ENCODE measurements at places on chromosomes 5 and 9.

DNA sequence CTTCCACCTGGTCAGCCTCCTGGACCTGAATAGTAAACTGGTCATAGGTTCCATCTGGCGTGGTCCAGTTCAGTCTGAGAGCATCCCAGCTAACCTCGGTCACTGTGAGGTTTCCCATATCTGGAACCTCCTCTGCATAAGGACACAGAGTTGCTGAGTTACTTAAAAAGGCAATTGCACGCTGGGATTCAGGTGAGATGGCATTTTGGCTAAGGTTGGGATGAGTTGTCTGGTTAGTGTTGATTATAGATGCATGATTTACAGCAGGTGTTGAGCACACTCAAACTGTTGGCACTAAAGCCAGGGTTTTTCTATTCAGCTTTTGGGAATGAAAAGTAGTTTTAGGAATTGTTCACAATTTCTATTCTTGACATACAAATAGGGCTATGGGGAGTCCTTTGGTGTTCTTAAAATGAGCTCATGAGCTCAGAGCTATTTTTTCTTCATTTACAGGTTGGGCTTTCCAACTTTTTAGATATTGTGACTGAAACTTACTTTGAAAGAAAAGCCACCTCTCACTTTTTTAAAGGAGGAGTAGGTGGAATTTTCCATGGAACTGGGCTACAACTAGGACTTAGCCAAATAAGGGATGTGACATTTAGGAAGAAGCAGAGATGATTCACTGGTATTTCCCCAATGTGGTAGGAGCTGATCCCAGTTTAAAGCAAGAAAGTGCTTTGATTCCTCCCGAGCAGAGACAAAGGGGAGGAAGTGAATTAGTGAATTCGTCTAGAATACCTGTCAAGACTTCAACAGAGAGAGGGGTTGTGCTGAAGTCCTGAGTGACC, 54.7 kb downstream of the TNC start:
- no peak for DNase-seq

DNA sequence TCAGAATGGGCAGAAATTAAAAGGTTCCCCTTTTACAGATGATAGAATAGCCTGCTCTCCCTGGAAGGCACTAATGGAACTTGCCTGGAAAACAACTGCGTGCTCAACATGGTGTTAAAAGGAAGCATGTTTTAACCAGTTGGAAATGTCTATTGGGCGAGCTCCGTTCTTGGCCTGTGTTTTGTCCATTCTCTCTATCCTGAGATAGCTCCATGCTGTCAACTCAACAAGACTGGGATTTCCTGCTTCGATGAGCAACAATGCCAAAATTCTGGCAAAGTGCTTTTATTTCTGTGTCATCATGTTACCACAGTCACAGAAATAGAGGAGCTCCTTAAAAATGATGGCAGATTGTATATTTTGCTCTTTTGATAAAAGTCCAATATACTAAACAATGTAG, 198.3 kb downstream of the PLK2 start:
- DNase-seq = no peak

DNA sequence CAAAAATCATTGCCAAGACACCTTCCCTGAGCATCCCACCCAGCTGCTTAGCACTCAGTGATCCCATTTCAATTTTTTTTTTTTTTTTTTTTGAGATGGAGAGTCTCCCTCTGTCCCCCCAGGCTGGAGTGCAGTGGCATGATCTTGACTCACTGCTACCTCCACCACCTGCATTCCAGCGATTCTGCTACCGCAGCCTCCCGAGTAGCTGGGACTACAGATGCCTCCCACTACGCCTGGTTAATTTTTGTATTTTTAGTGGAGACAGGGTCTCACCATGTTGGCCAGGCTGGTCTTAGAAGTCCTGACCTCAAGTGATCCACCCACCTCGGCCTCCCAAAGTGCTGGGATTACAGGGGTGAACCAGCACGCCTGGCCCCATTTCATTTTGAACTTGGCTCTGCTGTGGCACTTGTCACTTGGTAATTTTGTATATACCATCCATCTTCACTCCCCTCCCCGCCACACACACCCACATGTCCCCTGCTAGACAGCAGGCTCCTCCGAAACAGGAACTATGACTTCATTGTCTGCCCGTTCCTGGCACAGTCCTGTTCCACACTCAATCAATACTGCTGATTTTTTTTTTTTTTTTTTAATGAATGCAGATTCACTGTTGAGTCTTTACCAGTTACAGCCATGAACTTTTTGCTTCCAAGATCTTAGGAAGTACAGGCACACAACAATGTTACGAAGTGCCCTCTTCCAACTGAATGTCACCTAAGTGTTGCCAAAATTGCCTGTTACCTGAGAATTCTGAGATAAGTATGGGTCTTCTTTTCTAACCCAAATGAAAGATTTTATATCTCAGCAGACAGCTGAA, 17.3 kb upstream of the ZBTB34 start:
- DNase-seq = no peak

DNA sequence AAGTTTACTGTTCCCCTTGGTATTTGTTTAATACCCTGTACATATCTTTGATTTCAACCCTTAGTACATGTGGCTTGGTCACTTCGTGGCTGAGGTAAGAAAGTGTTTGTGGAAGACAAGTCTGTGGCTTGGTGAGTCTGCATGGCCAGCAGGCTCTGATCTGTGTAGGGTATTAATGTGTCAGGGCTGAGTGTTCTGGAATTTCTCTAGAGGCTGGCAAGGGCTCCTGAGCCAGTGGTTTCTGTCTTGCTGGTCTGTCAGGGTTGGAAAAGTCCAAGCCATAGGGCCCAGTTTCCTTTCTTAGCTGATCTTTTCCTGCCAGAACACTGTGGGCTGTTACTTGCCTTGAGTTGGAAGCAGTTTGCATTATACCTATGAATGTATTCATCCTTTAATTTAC, 48.0 kb upstream of the FBXL7 start:
- no peak for DNase-seq

DNA sequence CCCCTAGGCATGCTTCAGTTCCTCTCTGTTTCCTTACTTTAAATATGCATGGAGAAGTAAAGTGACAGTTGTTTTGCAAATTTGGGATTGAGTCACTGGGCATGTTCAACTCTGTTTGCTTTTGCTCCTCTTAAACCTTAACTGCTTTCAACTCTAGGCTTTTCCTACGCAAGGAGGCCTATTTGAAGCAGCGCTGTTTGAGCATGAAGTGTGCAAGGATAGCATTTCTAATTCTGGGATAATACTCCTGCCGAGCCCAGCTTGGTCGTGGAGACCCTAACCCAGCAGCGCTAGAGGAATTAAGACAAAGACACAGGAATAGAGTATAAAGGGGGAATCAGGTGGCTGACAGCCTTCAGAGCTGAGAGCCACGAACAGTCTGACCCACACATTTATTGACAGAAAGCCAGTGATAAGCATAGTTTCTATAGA, 803.4 kb upstream of the CDH10 start:
- no peak for DNase-seq

- DNase-seq = no peak
Measured at GRCh38 chr5:9335269-9335668, 210.6 kb downstream of the SEMA5A start.

GRCh38 chr9:76764138-76764537, at the start of gene PCA3:
Gene PCA3 (plus strand): TSS chr9:76764438.
- DNase-seq = no peak

GRCh38 chr9:135067096-135067710, 20.3 kb upstream of the OLFM1 start:
- DNase-seq = no peak

- no peak for DNase-seq
Measured at GRCh38 chr9:83962165-83962564, 17.9 kb downstream of the HNRNPK start.

DNA sequence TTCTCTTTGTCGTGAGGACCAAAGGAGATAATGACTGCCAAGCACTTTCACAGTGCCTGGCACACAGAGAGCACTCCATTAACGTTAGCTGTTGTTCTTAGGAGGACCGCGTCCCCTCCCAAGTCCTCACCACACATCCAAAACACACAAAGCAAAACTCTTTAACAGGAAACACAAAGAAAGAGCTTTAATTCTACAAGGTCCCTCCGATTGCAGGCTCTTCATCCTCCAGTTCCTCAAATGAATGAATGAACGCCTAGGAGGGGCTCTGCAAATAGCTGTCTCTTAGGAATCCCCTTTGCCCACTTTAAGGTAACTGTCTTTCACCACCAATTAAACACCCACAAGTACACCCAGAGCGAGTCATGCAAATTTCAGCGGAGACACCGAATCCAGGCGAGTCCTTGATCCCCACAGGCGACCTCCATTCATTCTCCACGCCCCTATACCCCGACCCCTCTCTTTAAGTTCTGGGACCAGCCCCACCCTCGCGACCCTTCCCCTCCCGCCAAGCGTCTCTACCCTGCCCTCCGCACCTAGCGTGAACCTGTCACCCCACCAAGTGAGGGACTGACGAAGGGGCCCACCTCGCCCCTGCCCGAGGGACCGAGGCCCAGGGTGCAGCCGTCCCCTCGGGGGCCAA, 644 bp downstream of the TSC1 start:
- peak; percentile 5 for DNase-seq

GRCh38 chr5:168598639-168599038, 19.5 kb upstream of the PANK3 start:
- no peak for DNase-seq

DNA sequence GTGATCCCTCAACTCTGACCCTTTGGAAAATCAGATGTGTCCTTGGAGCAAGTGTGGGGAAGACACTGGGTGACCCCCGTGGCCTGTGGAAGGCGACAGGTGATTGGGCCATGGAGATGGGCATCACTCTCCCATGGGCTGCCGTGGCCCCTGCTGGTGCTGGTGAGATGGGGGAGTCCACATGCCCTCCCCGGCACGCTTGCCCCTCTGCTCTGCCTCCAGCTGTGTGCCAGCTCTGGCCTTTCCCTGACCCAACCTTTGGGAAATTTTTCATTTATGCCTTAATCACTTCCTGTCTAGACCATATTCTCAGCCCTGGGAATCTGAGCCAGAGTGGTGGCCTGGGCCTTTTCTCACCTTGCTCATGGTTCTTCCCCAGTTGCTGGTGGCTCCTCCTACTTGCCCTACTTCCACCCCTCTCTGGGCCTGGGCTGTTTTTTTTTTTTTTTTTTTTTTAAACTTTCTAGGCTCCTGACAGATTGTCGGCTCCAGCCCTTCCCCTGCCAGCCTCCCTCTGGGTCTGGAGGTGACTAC, 56.6 kb downstream of the RGS3 start:
- DNase-seq = peak; percentile 62

- DNase-seq = no peak
Measured at GRCh38 chr5:60263346-60263745, 369.8 kb upstream of the PDE4D start.

DNA sequence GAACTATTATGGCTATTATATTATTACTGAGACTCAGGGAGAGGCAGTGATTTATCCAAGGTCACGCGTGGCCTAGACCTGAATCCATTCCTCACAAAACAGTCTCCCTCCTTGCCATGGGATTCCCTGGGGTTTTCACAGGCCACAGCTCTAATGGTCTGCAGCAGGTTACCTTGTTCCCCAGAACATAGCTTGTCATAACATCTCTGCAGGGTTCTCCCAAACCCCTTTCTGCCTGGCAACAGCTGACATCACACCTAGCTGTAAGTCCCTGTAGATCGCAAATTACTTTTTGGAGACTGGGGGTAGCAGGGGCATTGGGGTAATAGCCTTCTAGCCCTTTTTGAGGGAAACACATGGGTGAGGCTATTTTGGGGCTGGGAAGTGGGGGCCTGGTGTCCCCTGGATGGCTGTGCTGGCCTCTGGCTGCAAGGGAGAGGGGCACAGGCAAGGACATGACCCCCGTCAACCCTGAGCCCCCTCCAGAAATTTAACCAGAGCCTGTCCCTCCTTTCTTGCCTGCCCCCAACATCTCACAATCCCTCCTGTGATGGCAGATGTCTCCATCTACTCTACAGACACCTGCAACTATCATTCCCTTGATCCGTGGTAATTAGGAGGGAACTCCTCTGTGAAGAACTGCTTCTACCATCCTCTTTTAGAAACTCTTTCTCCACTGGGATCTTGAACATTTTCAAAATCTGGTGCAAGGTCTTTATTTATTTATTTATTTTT, 1.3 kb downstream of the CD74 start:
- DNase-seq = peak; percentile 48

DNA sequence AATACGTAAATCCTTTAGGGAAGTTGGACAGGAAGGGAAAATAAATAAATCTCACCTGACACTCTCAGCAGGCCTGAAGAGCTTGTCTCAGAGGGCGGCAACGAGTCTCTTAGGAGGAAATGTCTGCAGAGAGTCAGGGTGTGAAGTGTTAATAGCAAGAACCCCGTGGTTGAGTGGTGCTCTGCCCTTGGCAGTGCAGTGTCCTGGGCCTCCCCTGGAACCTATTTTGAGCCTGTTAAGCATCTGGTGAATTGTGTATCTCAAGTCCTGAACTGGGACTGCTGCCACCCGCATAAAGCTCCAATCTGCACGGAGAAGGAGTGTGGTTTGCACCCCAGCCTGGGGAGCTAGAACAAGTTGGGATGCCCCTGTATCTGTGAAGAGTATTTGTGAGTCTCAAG, 211.8 kb downstream of the GOLPH3 start:
- DNase-seq = no peak

DNA sequence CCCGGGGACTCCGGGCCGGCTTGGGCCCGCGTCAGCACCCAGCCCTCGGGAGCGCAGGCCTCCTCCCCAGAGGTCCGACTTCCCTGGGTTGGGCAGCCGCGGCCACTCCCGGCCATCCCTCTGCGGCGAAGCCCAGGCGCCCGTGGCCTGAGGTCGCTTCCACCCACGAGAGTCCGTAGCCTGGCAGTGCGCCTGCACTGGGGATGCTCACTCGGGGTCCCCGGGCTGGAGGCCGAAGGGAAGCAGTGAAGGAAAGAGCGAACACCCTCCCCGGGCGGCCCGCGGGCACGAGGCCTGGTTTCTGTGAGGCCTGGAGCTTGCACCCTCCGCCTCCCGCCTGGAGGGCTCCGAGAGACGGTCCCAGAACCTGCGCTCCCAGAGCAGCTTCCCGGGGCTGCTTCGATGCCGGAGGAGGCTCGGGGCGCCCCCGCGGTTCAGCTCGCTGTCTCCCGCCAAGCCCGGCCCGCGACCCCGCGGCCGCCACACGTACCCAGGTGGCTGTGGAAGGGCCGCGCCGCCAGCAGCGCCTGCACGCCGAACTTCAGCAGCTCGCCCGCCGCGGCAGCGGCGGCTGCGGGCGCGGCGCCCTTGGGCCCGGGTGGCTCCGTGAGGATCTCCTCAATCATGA, 607 bp downstream of the BARX1 start:
- DNase-seq = no peak

DNA sequence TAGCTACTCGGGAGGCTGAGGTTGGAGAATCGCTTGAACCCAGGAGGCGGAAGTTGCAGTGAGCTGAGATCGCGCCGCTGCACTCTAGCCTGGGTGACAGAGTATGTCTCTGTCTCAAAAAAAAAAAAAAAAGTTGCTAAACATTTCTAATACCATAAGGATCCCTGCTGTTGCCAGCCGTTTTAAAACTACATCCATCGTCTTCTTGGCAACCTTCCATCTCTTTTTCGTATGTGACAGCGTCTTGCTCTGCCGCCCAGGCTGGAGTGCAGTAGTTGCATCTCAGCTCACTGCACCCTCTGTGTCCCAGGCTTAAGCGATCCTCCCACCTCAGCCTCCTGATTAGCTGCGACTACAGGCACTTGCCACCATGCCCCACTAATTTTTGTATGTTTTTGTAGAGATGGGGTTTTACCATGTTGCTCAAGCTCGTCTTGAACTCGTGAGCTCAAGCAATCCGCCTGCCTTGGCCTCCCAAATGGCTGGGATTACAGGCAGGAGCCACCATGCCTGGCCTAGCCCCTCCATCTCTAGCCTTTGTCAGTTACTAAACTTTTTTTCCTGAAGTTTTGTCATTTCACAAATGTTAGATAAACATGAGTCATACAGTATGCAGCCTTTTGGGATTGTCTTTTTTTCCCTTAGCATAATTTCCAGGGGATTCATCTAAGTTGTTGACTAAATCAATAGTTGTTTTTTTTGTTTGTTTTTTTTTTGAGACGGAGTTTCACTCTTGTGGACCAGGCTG, 13.5 kb downstream of the NSD1 start:
- DNase-seq = no peak

- DNase-seq = no peak
Measured at GRCh38 chr9:28270156-28270555, 696.9 kb upstream of the C9orf72 start.
